AG08396 (cell line): ENCODE measurements at places on chromosomes 2 and 18.

- DNase-seq, result no peak
Observed at GRCh38 chr2:227509824-227510619, 38.1 kb downstream of the AGFG1 start.

GRCh38 chr18:62345909-62346308, 20.8 kb downstream of the TNFRSF11A start:
- DNase-seq, result no peak

GRCh38 chr2:159035790-159036411, 67.5 kb downstream of the TANC1 start:
- no peak for DNase-seq

- DNase-seq, result no peak
Observed at GRCh38 chr2:6896930-6897759, 19.6 kb downstream of the RSAD2 start.

DNA sequence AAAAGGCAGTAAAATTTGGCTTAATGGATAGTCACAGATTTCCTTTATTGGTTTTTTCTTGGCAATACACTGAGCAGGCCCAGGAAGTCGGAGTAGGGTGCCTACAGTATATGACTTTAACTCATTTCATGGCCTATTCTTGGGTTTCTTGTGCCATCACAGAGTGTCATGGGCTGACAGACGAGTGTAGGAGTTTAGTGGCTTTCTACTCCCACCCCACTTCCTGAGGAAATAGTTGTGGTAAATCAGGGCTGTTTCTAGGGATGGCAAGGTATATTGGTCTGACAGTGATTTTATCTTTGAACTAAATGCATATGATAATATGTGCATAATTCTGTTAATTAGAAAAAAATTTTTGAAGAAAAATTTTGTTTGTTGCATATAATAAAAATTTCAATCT, 100.1 kb downstream of the PLCL1 start:
- DNase-seq, result no peak

DNA sequence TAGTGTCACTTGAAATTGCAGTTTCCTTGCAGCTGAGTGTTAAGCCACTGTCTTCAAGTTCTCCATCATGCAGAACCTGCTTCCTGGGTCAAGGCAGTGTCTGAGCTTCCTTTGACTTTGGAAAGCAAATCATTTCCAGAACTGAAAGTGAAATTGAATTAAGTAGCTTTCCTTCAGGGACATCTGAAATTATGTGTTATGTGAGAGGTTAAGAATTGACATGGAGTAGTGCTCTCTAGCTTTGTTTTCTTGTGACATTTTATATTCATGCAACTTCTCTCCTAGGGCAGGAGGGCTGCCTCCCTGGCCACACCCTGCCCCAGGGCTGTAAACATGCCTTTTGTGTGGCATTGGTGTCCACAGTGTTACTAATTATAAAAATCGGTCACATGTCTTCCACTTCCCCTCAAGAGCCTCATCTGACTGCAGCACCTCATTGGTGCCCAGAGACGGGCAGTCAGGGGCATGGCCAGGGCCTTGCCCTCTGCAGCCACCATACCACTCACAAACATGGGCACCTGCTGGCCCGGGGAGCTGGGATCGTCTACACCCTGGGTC, 14.4 kb downstream of the RAB12 start:
- DNase-seq, result no peak

- DNase-seq, result no peak
Observed at GRCh38 chr2:219675221-219675620, 47.8 kb downstream of the SLC4A3 start.

DNA sequence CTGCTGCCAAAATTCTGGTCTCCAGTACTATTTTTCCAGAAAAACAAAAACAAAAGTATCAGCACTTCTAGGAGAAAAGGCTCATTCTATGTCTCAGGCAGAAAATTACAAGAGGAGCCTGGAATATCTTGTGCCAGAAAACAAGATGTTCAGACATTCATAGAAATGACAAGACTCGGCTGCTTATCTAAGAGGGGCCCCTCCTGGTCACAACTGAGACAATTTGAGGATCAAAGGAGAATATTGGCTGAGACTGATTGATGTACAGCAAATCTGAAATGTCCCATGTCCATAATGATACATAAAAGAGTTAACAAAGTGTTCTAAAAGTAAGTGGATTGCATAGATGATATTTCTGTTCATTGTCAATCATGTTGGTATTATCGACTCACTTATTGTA, 2.4 kb upstream of the RPS7 start:
- DNase-seq, result no peak

DNA sequence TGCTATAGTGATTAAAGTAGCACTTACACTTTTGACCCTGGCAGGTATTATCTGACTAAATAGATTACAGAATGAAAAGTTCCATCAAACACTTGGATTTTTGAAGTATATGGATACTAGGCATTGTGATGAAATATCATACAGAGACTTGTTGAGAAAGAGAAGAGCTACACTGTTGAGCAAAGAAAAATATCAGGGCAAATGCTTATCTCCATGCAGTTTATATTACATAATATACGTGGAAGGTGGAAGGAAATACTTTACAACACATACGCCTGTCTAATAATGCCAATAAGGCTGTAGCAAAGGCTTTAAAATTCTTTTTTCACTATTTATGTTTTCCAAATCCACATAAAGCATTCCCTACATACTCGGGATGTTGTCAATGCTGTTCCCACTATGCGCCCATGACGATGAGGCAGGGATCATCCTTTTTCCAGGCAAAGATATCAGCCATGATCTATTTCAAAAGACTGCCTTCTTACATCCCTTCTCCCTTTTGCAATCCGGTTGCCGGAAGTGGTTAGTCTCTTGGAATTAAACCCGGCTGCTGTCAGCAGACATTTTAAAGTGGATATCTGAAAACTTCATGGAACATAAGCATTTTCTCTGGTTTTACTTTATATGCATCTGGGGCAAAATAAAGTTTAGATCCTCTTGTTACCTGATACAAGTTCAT, 92.6 kb upstream of the ITGA4 start:
- DNase-seq, result no peak

DNA sequence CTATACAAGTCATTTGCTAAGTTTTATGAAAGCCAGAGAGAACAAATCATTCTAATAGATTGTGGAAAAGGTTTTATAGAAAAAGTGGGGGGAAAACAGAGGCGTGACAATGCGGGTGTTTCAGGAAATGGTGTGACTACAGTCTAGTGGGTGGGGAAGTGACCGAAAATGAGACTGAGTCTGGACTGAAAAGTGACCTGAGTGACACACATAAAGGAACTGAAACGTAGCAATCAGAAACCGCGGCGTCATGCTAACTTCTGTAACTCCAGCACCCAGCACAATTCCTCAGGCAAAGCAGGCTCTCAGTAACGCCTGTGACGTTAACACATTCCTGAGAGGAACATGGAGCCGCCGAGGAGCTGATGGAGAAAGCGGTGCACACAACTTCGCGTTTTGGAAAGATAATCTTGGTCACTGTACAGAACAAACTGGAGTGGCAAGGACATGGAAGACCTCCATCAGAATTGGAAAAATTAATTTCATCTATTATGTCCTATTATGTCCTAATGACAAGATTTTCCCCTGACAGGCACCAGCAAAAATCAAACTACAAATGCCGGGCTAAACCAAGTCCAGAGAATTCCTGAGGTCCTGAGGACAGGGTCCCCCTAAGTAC, 1.4 kb upstream of the CD226 start:
- peak; percentile 39 for DNase-seq

DNA sequence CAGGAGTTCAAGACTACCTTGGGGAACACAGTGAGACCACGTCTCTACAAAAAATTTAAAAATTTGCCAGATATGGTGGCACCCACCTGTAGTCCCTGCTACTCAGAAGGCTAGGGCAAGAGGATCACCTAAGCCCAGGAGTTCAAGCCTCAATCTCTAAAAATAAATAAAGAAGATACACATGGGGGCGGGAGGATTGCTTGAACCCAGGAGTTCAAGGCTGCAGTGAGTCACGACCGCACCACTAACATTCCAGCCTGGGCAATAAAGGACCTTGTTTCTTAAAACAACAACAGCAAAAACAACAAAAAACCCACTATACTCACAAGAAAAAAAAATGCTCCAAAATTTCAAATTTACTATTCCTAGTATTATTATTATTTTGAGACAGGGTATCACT, 10.0 kb upstream of the ICA1L start:
- no peak for DNase-seq

GRCh38 chr2:74186038-74186437, 7.4 kb upstream of the MOB1A start:
- DNase-seq, result no peak

DNA sequence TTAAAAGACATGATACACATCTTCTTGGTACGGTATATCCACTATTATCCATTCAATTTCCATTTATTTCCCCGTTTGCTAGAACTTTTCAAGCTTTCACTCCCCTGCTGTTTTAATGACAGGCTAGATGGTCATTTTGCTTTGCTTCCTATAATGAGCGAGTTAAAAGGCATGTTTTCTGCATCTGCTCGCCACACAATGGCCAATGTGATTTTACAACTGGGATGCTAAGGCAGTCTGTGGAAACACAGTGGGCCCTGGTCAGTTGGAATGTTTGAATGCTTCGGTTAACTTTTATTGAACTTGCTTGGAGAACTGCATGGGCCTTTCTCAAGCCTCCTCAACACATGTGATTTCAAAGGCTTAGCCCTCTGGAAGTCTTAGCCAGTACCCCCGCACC, 48.4 kb upstream of the TNP1 start:
- no peak for DNase-seq

- DNase-seq, result no peak
Observed at GRCh38 chr2:239990966-239991365, 34.2 kb downstream of the NDUFA10 start.

DNA sequence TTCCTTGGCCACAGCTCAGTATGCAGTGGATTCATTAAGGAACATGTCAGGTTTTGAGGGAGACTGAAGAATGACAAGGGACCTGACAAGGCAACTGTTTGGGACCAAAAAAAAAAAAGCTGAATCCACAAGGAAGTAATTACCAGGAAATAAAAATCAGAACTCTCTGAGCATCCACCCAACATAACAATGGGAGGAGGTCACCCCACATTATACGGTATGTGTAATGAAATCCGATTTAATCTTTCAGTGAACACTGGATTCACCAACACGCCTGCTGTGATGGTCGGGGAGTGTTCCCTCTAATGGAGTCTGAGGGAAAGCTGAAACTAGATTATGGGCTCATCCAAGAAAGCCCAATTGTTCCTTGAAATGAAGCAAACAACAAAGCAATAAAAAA, 329.3 kb downstream of the ETAA1 start:
- no peak for DNase-seq

- no peak for DNase-seq
Observed at GRCh38 chr2:172098287-172098649, 4.4 kb downstream of the DLX2 start.

DNA sequence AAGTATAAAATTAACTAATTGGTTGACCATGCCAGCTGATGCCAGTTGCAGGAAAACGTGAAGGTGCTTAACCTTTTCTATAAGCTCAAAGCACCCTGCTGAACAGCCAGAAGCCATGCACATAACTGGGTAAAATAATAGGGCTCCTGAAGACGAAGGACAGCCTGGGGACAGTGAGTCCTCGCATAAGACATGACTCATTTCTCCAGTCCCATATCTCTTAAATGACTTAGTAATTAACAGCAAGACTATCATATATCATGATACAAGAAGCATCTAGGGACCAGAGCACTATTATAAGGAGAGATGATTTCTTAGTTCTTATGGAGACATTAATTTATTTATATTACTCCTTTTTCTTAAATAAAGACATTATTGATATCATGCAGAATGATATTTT, 100.5 kb upstream of the DOK6 start:
- DNase-seq, result no peak

DNA sequence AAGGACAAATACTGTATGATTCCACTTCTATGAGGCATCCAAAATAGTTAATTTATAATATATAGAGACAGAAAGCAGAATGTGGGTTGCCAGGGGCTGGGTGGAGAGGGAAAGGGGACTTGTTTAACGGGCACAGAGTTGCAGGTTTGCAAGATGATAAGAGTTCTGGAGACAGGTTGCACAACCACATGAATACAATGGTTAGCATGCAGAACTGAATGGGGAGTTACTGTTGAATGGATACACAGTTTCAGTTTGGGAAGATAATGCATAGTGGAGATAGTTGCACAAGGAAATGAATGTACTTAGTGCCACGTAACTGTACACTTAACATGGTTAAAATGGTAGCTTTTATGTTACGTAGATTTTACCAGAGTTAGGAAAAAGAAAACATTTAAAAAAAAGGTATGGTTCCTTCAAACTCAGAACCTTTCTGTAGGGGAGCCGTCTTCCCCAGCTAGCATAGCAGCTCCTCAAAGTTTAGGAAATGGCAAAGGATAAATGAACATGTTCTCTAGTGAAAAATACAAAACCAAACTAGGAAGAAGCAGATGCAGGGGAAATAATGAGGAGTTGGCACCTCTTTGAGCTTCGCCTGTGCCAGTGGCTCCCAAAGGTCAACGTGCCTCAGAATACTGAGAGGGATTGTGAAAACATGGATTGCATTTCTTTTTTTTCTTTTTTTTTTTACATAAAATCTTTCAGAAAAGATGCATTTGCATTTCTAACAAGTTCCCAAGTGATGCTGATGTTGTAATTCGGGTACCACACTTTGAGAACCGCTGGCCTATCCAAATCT, 95.2 kb downstream of the ZCCHC2 start:
- no peak for DNase-seq

DNA sequence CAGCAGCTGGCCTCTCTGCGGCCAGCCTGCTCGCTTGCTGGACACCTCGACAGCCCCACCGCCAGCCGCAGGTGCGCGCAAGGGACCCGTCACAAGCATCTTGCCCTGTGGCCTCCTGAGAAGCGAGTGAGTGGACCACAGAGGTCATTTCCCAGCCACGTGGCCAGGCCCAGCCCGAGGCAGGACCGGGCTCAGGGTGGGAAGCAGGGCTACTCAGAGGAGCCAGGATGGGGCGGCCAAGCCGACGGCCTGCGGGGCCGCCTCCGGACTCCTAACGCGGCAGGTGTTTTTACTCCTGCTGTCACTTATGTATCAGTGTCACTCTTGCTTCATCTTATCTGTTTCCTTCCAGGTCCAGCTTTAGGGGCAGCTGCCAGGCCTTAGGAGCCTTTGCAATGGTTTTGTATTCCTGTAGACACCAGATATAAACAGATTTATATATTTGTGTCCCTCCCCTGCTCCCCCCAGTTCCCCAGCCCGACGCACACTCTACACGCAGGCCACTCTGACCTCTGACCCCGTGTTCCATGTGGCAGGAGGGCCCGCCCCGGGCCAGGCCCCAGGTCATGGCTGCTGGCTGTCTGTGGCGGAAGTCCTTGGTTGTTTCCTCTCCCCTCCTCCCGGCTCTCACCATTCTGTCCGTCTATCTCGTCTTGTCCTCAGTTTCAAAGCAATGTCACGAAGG, 236.4 kb downstream of the ATAD2B start:
- no peak for DNase-seq

DNA sequence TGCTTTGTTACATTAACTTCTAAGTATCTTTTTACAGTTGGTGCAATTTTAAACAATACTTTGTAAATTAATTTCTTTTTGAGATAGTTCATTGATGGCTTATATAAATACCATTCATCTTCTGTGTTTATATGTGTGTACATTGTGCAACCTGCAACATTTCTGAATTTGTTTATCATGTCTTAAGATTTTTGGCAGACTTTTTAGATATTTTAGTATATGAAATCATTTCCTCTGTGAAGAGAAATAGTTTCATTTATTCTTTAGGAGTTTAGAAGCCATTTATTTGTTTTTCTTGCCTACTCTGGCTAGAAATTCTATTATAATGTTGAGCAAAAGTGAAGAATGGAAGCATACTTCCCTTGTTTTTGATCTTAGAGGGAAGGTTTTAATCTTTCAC, 337.8 kb upstream of the DSEL start:
- no peak for DNase-seq
